ENCODE measurements at places on chromosomes 6 and 20.
A peak's percentile ranks its signal among the peaks of the same experiment; 100 is the strongest.

DNA sequence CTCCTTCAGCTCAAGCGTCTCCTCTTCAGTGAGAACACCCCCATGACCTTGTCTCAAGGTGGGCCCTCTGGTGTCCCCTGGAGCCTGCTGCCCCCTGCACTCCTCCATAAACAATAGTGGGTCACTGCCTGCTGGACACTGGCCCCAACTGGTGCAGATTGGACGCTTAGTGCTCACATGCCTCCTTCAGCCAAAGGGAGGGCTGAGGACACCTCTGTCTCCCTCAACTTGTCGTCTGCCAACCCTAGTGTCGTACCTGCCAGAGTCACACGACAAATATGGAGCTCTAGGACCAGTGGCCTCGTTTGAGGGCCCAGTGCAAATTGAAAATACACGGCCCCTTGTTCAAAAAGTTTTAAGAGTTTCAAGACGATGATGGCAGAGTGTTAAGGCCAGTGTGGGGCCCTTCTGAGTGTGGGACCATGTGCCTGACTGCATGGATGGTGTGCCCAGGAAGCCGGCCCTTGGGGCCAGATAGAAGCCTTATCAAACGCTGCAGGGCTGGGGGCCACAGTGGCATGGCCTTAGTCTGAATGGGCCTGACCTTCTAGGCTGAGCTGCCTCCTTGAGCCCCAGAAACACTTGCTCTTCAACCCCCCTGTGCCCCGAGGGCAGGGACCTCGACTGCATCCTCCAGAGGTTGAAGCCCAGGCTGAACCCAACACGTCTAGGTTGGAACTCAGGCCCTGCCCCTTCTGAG, 20.1 kb downstream of the APCDD1L start:
- DNase-seq, result no peak

DNA sequence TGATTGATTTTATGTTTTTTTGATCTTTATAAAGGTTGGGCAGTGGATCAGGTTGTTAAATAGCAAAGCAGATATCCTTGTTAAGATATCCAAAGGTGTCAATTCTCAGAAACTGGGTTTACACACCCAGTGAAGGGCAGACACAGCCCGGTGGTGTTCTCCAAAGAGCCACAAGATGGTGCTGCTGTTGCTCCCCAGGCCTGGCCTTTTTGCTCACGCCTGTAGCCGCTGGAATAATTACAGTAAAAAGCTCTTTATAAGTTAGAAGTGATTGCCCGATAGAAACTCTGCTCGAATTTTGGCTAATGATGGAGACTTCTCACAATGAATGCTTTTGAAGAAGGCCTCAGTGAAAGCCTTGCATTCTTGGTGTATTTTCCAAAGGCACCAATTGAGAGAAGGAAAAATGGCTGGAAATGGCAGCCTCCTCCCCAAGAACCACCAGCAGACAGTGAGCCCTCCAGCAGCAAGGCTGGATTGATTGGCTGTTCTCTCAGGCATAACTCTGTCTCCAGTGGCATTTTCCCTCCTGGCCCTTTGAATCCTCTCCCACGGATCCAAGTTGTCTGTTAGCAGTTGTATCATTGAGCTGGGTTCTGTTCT, 120.5 kb upstream of the CHD6 start:
- peak; percentile 74 for DNase-seq

DNA sequence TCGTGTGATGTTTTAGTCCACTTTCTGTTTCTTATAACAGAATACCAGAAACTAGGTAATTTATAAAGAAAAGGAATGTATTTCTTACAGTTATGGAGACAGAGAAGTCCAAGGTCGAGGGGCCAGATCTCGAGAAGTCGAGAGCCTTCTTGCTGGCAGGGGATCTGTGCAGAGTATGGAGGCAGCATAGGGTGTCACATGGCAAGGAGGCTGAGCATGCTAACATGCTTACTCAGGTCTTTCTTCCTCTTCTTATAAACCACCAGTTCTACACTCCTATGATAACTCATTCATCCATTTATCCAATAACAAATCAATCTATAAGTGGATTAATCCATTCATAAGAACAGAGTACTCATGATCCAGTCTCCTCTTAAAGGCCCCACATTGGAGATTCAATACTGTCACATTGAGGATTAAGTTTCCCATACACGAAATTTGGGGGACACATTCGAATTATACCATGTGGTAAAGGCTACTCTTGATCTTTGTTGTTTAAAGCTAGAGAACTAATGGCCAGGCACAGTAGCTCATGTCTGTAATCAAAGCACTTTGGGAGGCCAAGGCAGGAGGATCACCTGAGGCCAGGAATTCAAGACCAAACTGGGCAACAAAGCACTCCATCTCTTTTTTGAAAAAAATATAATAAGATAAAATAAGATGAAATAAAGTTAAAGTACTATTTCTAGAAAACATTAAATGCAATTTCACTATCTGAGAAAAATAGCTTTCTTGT, 2.1 kb downstream of the GOPC start:
- no peak for DNase-seq

DNA sequence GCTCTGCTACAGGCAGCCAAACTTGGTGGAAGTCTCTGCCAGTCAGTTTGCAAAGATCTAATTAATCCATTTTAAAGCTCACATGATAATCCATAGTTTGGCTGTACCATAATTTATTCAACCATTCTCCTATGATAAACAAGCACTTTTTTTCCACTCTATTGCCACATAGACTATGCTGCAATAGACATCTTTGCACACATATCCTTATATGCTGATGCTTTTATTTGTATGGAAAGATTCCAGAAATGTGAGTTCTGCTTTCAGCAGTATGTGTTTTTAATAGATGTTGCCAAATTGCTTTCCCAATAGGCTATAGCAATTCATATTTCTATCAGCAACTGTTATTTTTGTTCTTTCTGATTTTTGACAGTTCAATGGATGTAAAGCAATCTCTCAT, 628.0 kb downstream of the KIF16B start:
- no peak for DNase-seq

GRCh38 chr6:108113557-108114519, 39.3 kb upstream of the OSTM1 start:
- no peak for DNase-seq

DNA sequence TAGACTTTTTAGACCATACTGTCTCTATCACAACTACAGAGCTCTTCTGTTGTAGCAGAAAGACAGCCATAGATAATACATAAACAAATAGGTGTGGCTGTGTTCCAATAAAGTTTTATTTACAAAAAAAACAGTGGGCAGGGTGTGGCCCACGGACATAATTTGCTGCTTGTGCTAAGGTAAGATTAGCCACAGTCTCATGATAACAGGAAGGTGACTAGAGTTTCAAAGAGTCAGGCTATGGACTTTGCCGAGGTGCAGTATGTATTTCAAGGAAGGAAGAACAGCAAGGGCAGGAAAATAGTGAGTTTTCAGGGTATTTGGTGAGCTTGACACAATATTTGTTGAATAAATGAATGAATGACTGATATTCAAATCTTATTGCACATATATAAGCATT, 20.2 kb downstream of the SOBP start:
- no peak for DNase-seq
